ENCODE measurements at places on chromosomes 5 and 9.
A peak's percentile ranks its signal among the peaks of the same experiment; 100 is the strongest.

DNA sequence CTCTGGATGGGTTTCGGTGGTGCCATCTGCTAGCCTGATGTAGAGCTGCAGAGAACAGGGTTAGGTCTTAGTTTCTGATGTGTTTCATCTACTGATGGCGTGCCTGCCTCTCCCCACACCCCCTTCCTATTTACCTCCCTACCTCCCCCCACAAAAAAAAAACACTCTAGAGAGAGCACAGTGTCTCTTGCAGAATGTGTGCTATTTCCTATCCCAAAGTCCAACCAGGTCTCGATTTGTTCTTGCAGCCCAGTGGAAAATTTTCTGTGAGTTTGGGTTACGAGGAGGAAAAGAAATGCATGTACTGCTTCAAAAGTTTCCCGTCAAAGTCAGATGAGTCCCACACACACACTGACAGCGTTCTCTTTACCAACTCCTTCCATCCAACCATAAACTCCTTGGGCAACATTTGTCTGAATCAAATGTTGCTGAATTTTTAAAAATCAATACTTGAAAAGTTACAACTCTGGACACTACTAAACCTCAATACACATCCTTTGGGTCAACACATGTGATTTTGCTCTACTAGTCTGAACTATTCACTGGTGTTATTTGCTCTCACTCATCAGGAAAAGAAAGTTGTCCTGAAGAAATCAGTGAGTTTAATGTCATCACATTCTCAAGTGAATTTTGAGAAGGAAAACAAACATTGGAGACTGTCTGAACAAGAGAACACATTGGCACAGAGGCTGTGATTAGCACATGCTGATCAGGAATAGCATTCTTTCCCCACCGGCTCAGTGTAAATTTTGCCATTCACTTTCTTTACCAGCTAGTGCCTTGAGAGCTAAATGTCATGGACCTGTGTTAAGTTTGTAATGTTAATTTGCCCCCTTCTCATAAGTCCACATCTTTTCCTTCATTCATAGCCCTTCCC lies 84.1 kb downstream of the MAMDC2 start:
- no peak for DNase-seq

- no peak for DNase-seq
Observed at GRCh38 chr5:27377626-27378025, 339.2 kb upstream of the CDH9 start.

GRCh38 chr5:151528996-151529395 lies 62.1 kb downstream of the FAT2 start:
- no peak for DNase-seq

- no peak for DNase-seq
Observed at GRCh38 chr9:127537014-127537413, 75.1 kb upstream of the STXBP1 start.

DNA sequence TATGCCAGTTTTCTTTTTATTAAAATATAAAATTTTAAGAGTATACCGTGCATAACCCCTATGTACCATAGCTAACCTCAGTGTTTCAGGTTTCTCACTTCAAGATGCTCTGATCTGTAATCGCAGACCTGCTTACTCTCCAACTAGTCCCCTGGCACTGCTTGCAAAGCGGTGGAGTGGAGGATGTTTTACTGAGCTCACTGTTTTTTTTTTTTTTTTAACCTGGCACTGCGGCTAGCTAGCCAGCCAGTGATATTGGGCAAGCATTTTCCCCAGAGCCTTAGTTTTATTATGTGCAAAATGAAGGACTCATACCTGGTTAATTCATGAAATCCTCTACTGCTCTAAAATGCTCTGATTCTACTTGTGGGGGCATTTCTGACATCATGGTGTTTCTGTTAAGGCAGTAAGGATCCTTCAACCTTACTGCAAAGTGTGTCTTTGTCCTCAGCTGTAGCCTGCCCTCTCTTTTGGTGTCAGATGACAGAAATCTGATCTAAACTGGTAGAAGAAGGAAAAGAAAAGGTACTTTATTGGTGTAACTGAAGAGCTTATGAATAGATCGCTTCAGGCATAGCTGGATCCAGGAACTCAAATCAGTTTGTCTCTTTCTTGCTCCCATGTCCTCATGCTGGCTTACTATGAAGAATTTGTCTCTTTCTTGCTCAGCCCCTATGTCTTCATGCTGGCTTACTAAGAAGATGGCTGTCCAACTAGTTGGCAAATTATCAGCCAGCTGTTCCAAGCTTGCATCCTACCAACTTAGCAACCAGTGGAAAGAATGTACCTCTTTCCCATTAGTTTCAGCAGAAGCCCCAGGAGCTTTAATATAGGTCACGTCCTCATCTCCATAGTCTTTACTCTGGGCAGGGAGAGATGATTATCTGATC lies 59.8 kb downstream of the DOCK2 start:
- no peak for DNase-seq

DNA sequence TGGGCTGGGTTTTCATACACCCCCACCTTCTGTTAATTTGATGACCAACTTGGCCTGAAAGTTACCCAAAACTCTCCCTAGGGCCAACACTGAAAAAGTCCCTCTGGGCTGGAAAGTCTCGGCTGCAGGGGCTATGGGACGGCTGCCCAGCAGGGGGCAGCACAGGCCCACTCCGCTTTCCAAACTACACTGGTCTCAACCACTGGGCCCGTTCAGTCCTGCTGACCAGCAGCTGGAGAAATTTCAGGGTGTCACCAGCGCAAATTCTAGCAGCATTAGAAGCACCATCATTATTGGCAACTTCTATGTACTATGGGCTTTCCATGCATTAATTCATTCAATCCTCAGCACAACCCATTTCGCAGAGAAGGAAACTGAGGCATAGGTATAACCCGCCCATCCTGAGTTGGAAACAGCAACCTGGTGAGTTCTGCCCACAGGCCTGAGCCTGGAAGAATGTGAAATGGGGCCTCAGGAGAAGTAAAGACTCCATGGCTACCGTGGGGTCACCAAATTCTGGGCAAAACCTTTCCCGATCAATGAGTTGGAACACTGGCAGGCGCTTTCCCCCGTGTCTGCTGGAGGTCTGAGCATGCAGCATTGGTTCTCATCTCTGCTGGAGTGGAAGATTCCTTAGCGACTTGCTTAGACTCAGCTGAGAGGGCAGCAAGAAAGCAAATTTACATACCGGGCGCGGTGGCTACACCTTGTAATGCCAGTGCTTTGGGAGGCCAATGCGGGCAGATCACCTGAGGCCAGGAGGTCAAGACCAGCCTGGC lies 9.7 kb downstream of the ORM2 start:
- DNase-seq: no peak

DNA sequence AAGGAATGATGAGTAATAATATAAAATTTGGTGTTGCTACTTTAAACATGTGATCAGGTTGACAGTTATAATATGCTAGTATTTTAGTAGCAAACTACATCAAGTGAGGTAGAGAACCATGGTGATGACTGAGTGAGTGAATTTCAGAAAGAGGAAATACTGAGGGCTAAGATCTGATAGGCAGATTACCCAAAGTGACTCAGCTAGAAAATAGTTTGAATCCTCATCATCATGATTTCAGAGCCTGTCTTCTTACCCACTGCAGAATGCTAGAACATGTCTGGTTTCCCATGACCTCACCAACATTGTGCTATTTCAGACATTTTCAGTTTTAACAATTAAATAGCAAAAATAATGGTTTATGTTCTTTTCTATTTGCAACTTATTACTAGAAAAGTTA lies 602.1 kb downstream of the TAF11L14 start:
- no peak for DNase-seq

GRCh38 chr9:136376457-136376856 lies 3.0 kb upstream of the CARD9 start:
- DNase-seq: no peak

GRCh38 chr5:133356396-133356983 lies 255.9 kb downstream of the FSTL4 start:
- no peak for DNase-seq

- no peak for DNase-seq
Observed at GRCh38 chr5:4387290-4387689, 752.8 kb upstream of the ADAMTS16 start.

DNA sequence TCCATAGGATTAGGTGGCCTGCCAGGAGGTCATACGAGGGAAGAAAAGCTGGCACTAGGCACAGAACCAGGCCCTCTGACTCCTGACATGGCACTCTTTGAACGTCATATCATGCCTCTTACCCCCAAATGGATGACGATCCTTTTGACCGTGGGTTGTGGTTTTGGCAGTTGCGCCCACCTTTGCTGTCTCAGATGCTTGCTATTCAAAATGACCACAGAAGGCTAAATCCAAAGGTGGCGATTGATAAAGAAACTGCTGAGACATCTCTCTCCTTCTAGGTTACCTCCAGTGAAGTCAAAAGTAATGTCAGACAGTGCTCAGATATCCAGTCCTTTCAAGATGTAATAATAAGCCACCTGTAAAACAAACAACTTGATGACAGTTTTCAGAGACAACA lies 385.0 kb downstream of the EFNA5 start:
- DNase-seq: no peak

DNA sequence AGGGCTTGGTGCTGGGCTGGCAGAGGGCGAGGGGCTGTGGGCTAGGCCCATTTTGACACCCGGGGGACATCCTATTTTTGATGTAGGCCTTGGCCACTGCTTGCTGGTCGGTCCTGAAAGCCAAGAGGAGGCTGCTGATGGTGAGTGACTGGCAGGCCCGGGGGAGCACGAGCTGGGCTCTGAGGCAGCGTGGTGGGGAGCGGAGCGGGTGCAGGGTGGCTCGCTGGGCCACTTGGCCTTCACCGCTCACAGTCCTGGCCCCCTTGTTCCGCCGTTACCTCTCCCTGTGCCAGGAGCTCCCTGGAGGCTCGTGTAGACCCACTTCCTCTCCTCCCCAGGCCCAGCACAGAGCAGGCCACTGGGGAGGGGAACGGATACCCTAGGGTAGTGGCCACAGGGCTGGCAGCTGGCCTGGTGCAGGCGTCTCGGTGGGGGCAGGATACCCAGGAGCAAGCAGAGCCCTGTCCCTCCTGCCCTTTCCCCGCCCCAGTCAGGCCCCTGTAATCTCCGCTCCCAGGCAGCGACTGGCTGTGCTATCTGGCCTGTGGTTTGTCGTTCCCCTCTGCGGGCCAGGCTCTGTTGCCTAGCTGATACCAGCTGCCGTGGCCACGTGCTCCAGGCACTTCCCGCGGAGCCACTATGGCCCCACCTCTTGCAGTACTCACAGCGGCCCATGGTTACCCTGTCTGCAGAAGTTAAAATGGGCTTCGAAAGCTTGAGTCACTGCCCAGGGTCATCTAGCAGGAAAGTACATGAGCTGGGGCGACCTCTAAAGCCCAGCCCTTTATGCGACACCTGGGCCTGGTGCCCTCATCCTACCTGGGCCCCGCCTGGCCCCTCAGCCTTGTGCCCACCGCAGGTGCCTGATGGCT lies 11.7 kb upstream of the DOLPP1 start:
- peak; percentile 24 for DNase-seq

DNA sequence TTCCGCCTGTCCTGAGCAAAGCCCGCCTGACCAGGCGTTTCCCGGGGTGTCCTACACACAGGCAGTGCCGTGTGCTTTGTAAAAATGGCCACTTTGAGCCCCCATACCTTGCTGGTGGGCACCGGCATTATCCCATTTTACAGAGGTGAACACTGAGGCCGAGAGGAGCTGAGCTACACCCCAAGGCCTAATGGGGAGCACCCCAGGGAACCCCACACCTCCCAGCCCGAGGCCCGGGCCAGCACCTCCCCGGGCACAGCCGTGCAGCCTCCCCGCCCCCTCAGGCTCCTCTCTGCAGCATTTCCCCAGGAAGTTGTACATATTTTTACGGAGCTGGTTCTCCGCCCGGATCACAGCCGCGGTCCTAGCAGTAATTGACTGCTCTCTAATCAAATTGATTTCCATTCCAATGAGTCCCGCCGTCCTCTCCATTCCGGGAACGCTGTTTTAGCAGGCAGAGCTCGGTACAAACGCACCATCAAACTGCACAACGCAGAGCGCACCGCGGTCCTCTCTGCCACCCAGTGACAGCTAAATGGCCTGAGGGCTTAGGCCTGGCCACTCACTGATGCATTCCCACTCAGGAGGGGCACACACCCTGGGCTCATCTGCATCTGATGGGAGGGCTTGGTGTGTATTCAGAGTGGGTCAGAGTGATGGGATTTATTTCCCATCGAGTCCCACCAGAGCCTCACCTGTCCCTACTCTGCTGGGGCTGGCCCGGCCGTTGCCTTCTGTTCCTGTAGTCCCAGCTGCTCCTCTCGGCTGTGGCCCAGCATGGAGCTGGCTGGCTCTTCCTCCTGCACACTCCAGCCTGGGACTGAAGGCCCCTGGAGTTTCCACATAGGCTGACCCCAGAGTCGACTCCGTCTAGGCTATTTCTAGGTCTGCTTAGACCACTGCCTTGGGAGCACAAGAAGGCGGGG lies 36.2 kb upstream of the UBAC1 start:
- no peak for DNase-seq

DNA sequence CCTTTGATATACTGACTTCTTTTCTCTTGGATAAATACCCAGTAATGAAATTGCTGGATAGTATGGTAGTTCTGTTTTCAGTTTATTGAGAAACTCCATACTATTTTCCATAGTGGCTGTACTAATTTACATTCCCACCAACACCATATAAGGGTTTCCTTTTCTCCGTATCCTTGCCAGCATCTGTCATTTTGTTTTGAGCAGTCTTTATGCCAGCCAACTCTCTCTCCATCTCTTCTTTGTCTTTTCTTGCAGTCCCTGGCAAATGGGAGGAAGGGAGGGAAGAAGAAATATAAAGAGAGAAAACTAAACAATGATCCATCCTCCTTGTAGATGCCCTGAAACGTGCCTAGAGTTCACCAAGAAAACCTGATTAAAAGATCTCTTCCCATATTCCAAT lies 9.6 kb upstream of the VLDLR start:
- DNase-seq: no peak

DNA sequence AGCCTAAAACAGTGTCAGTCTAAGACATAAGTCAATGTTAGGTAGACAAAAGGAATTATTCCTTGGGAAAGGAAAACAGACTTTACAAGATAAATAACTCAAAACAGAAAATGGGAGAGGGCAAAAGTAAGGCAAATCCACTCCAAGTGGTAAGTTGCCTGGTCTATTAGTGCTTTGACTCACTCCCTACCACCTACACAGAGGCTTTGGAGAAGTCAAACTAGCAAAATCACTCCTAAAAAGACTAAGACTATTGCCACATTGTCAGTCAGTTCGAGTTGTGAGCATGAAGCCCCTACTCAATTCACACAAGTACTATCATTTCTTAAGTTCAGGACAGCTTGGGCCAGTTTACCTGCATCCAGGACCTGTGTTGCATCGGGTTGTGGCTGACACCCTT lies 5.2 kb upstream of the ZBTB6 start:
- no peak for DNase-seq

- DNase-seq: peak; percentile 32
Observed at GRCh38 chr5:59813761-59814536, 79.6 kb downstream of the PDE4D start.
